Epithelial cell of umbilical artery (primary cell): ENCODE measurements at places on chromosomes 4 and X. TPM values are rescaled to one million over a fixed set of nuclear protein-coding genes. Genes with fewer than 3 reads are reported as not detected.

INTS12 gene
- 17.2 and 20.2 TPM in 2 replicates for total RNA-seq

SMIM43 gene
- not detected in 2 replicates for total RNA-seq

VEGFD gene
- 0.32 and 0.76 TPM in 2 replicates for total RNA-seq

PDLIM3 gene
- total RNA-seq = 49.4 and 58.5 TPM in 2 replicates

P2RY4 gene
- not detected in 2 replicates for total RNA-seq

MTMR8 gene
- total RNA-seq = 0.15 and 0.65 TPM in 2 replicates

TRIM60 gene
- not detected in 2 replicates for total RNA-seq

TSPAN6 gene
- total RNA-seq = 66.3 and 69.6 TPM in 2 replicates
